Frontal cortex (tissue), 4 donors: ENCODE measurements at places on chromosomes 7 and 10. TPM values are rescaled to one million over a fixed set of nuclear protein-coding genes. Genes with fewer than 3 reads are reported as not detected.

Gene CALML5
- total RNA-seq, result not detected

- no peak for DNase-seq
Measured at GRCh38 chr7:111677848-111678247, 115.6 kb upstream of the IMMP2L start.

GRCh38 chr7:140656548-140657515, 15.9 kb upstream of the ADCK2 start:
- no peak for DNase-seq

GRCh38 chr10:66982792-66983474, 57.1 kb downstream of the LRRTM3 start:
- DNase-seq, result no peak
